ENCODE measurements at places on chromosomes 6 and 20. TPM values are rescaled to one million over a fixed set of nuclear protein-coding genes. Genes with fewer than 3 reads are reported as not detected.

The BFSP1 gene
- 3.3 TPM for total RNA-seq

The MOXD1 gene
- 123 TPM for total RNA-seq

The RAB32 gene
- 30.6 TPM for total RNA-seq

The LRRC1 gene
- 22.7 TPM for total RNA-seq

The KCNS1 gene
- total RNA-seq, result 0.21 TPM

The SPAG4 gene
- total RNA-seq, result 1.6 TPM

DNA sequence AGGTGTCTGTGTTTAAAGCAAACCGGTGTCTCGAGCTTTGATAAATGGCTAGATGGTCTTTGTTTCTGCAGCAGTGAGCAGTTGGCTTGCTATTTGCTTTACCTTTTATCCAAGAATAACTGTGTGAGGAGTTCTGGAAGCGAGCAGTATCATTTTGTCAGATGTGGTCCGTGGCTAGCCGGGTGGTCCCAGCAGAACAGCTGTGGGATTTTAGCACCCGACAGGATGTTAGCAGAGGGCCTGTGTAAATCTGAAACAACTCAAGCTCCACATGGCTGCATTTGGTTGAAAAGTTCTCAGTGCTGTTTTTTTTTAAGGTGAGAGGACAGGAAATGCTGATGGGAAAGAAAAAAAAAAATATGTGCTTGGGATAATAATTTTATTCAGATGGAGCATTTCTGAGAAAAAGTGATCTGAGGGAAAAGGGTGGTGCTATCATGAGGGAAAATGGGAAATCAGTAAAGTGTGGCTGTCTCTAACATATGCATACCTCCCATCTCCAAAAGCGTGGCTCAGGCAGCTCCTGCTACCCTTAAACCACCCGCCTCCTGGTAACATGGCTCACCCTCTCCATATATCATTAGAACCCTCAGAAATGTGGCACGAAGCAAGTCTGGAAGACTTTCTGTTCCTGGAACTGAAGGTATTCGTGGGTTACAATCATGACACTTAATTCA, 215.4 kb downstream of the TSHZ2 start:
- peak; percentile 40 for DNase-seq

- no peak for DNase-seq
Measured at GRCh38 chr6:66173587-66173986, 466.6 kb upstream of the EYS start.

DNA sequence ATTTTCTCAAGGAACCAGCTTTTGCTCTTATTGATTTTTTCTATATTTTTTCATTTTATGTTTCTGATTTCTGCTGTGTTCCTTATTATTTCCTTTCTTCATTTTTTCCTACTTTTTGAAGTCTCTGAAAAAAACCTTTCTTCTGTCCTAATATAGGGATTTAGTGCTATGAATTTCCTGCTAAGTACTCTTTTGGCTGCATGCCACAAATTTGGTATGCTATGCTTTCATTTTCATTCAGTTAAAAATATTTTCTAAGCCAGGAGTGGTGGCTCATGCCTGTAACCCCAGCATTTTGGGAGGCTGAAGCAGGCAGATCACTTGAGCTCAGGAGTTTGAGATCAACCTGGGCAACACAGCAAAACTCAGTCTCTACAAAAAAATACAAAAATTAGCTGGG, 30.6 kb downstream of the SIRPD start:
- DNase-seq, result no peak

GRCh38 chr6:168029459-168030217, 32.2 kb downstream of the KIF25 start:
- DNase-seq, result no peak

DNA sequence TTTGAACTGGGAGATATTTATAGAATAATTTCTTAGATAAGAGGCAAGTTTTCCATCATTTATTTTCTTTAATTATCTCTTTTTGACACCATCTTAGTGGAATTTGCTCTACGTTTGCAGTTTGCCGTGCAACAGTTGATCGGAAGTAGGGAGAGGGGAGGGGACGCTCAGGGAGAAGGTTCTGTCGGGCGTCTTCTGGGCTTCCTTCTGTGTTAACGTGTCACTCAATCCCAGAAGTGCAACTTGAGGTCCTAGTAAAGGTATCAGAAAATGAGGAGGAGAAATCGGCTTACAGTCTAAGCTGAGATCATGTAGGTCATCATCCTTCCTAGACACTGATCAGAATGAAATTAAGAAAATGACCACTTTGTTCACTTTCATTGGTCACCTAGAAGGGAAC, 149.0 kb upstream of the SNX9 start:
- DNase-seq, result no peak

DNA sequence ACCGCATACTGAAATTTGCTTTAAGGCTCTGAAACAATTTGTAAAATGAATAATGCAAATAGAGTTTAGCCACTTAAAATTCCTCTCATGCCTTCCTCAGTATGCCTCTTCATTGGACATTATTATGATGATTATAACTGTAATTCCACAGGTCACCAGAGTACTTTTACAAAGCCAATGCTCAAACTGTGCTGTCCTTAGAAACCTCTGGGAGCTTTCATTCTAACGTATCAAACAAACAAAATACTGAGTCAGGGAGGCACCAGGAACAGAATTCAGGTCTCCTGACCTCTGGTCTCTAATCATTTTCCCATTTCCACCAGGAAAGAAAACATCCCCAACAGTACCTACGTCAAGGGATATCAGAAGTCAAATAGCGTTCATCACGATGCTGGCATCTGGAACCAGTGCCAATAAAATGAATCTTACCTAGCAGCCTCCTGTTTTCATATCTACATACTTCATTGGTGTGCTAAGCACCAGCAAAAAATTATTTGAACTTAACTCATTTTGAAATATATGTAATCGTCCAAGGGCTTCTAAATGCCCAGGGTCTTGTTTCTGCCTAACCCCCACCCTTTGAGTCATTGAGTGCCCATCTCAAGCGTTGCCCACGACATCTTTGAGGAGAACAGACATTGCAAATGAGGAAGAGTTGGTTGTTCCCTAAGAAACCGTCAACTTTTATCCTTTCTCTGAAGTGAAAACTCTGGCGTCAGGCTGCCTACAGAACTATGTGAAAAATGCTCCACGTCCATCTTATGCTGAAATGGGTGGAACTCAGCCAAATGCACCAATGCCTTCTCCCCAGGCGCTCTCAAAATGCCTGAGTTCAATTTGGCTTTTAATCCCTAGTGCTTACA, 37.9 kb downstream of the NEDD9 start:
- no peak for DNase-seq

GRCh38 chr20:8853805-8854338, 215.0 kb upstream of the PLCB4 start:
- peak; percentile 70 for DNase-seq

GRCh38 chr6:151763303-151763702, 44.2 kb upstream of the ESR1 start:
- DNase-seq, result no peak

- peak; percentile 40 for DNase-seq
Measured at GRCh38 chr6:132087391-132087790, 136.2 kb upstream of the CCN2 start.

GRCh38 chr20:63706852-63707557, 771 bp downstream of the ARFRP1 start:
- no peak for DNase-seq

- no peak for DNase-seq
Measured at GRCh38 chr6:47059216-47059885, 17.2 kb upstream of the ADGRF1 start.

GRCh38 chr20:62927128-62927705, 912 bp upstream of the DIDO1 start:
- no peak for DNase-seq

DNA sequence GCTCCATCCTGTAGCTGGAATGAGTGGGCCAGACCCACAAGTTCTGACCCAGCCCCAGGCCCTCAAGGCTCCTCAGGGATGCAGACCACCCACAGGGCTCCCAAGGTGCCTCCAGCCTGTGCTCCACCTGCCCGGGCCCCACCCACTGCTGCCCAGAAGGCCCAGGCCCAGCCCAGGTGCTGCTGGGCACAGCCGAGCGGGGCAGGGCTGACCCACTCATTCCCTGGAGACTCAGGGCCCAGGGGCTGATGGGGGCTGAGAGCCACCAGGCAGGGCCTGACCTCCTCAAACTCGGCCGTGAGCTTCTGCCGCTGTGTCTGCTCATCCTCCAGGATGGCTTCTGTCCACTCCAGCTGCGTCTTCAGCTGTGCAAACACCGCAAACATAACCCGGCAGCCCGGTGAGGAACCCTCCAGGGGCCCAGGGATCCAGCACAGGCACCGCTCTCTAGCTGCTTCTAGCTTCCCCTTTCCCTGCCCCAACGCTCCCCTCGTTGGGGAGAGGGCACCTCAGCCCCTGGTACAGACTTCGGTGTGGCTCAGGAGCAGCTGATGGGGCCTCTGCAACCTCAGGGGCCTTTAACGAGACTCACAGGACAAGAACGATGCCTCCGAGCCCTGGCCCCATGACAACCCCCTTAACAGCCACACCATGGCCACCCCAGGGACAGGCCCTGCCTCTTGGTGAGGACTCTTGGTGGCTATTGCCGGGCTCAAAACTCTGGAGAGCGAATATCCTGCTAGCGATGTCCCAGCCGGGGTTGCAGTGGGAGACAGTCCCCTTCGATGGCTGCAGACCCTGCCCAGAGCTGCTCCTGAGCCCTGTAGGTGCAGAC, 46.0 kb downstream of the DSTN start:
- no peak for DNase-seq

DNA sequence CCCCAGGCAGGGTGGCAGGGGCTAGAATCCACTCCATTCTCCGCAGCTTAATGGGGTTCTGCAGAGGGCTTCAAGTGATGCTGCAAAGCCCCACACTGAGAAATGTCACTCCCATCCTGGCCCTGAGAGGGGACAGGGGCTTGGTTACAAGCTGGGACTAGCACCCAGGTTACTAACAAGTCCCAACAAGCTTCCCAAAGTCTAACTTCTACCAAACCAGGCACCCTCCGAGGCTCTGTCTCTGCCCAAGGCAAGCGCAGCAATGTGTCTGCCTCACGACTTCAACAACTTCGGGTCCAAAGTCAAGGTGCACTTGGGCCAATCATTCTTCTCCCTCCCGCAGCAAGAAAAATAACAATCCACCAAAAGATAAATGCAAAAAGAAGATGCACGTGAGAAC, 45.6 kb downstream of the NFATC2 start:
- DNase-seq, result no peak

DNA sequence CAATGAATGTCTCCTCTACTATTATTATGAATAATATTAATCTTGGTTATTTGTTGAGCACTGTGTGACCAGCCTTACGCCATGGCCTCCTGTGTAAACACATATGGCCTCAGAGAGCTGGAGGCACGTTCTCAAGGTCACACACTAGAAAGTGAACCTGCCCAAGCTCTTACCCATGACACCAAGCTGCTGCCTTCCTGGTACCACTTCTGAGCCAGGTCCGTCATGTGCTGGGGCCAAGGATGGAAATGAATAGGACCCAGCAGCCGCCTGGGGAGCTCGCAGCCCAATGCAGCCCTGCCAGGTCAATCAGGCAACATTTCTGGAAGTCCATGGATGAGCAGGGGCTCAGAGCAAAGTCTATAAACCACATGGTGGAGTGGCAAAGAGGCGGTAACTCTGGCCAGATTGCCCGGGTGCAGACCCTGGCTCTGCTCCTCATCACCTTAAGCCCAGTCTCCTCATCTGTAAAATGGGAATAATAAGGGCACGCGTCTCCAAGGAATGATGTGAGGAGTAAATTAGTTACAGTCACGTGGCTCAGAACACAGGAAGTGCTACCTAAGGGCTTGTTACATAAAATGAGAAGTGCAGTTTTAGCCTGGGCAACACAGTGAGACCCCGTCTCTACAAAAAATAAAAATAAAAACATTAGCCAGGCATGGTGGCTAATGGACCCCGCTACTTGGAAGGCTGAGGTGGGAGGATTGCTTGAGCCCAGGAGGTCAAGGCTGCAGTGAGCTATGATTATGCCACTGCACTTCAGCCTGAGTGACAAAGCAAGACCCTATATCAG, 61.5 kb downstream of the JPH2 start:
- no peak for DNase-seq

DNA sequence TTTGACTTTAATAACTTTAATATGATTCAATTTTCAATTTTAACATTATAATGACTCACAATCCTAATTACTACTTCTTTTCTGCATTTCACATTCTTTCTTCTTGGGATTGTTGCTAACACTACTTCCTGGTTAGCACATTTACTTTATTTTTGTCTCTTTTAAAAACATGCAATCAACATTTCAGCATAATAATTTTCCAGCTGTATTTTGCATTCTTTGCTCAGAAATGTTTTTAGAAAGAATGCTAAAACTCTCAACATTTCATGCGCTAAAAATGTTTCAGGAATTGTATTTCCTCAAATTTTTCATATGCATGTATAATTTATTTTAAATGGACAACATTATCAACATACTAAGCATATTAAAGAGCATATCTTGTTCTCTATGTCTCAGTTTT, 1302.1 kb upstream of the GJE1 start:
- no peak for DNase-seq

- no peak for DNase-seq
Measured at GRCh38 chr20:15927893-15928650, 645.2 kb downstream of the KIF16B start.

DNA sequence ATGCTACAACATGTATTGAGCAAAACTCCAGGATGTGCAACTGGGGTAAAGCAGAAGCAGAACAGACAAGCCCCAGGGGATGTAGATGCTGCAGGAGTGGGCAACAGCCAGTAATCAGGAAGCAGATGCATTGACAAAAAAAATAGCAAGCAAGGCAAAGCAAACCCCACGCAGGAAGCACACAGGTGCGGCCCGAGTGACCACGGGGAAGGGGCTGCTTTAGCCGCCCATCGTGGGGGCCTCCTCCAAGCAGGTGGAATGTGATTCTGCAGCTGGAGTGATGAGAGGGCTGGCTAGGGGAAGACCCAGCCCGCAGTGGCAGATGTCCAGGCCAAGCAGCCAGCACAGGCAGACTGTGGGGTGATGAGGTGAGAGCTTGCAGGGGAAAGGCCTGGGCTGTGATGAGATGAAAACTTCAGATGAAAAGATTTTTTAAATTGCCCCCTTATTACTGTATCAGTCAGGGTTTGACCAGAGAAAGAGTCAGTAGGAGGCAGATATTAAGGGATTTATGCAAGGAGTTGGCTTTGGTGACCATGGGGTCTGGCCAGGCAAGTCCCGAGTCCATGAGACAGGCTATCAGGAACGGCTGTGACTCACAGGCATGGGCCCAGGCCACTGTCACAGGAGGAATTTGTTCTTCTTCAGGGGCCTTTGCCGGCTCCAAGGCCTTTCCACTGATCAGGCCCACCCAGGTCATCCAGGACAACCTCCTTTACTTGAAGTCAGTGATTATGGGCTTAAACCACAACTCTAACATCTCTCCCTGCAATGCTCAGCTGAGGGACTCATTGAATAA, 207.6 kb downstream of the ANKRD60 start:
- DNase-seq, result no peak

DNA sequence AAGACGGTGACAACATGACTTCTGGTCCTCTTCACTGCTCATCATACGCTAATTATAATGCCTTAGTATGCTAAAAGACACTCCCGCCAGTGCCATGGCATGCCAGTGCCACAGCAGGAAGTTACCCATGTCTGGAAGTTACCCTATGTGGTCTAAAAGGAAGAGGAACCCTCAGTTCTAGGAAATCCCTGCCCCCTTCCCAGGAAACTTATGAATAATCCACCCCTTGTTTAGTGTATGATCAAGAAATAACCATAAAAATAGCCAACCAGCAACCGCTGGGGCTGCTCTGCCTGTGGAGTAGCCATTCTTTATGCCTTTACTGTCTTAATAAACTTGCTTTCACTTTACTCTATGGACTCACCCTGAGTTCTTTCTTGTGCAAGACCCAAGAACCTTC, 15.8 kb upstream of the SERPINB9 start:
- DNase-seq, result no peak

GRCh38 chr6:19142275-19142674, 694.9 kb upstream of the ID4 start:
- DNase-seq, result no peak
